ENCODE measurements at places on chromosomes 1 and 21. TPM values are rescaled to one million over a fixed set of nuclear protein-coding genes. Genes with fewer than 3 reads are reported as not detected.

Gene ZYG11A
- total RNA-seq, result 0.31 TPM

DNA sequence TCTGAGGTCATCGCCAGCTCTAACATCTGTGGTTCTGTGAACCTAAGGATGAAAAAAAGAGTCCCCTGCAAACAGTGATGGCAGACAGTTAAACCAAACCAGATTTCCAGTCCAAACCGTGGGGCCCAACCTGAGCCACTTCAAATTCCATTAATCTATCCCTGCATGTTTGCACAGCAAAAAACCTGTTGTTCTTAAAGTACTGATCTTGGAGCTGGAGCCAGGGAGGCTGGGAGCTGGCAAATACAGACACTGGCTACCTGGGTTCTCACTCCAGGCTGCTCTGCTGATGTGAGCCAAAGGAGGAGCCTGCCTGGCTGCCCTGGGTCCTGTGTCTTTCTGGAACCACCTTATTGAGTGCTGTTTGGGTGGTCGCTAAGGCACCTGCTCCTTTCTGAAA is 16.4 kb downstream of the LDLRAD1 start:
- DNase-seq, result no peak

DNA sequence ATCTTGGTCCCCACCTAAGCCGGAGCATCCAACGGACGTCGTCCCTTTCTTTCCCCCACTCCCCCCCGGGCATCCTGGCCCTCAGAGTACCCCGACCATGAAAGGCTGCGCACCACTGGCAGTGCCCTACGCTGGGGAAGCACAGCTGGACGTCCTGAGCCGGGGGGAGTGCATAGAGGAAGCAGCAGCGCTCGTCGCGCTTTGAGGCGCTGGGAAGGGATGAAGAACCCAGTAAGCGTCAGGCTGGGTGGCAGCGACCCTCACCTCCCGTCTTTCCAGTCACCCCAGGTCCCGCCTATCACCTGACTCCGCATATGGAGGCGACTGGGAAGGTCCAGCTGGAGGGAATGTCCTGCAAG is 5.7 kb downstream of the MAP3K6 start:
- DNase-seq, result no peak

DNA sequence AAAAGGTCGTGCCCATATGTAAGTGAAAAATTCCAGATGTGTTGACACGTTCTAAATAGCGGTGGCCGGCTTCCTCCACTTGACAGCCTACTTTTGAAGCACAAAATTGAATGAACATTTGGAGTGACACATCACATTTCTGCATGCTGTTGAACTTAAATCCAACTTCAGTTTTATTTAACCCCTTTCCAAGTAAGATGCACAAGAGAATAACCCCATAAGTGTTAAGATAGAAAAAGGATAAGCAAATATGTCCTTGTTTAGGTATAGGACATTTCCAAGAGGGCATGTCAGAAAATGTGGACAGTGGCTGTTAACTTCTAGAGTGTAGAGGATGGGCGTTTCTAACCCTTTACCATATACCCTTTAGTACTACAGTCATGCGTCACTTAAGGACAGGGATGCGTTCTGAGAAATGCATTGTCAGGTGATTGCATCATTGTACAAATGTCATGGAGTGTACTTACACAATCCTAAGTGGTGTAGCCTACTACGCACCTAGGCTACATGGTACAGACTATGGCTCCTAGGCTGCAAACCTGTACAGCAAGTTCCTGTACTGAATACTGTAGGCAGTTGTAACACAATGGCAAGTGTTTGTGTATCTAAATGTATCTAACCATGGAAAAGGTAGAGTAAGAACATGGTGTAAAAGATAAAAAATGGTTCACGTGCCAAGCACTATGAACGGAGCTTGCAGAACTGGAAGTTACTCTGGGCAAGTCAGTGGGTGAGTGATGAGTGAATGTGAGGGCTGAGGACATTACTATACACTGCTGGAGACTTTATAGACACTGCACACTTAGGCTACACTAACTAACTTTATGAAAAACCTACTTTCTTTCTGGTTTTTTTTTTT is 9.3 kb upstream of the FAM89A start:
- DNase-seq, result no peak

All from A673 (cell line).